ENCODE measurements at places on chromosomes 3 and 15.

DNA sequence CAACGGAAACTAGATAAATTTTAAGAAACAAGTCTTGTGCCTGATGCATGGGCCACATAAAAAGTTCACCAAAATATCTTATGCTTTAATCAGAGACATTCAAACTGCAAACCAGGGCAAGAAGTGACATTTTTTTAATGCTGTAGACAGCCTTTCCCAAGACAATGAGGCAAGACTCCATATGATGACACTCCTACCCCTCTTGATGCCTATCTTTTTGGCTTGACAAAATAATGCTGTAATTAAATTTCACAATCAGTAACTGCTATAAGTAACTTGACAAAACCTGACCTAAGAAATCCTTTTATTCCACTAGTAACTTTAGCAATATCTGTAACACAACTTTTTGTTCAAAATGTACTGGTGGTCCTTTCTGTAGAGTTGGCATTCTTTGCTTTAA lies 48.7 kb downstream of the ECT2 start:
- DNase-seq: no peak

GRCh38 chr15:52778457-52778856 lies 11.7 kb downstream of the ONECUT1 start:
- no peak for DNase-seq

GRCh38 chr3:171895291-171895690 lies 52.1 kb downstream of the TMEM212 start:
- DNase-seq: no peak

DNA sequence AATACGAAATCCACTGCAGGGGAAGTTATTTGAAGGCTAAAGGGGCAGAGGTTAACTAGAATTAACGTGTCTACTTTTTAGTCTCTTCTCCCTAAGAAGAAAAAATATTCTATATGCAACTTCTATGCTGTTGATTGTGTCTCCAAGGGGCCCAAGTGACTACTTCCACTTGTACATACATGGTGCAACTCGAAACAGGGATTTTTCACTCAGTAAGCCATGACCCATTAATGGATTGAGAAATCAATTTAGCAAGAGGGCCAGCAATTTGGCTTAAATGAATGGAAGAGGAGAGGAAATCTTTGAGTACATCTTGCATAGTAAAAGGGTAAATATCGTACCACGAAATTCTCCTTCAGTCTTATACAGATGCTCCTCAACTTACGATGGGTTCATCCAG lies 151.1 kb upstream of the HES1 start:
- DNase-seq: no peak

- no peak for DNase-seq
These were observed 8.9 kb downstream of the MYH15 start for GRCh38 chr3:108501535-108501934.
